Neural cell (in vitro differentiated cells): ENCODE measurements at places on chromosomes 6 and 20. TPM values are rescaled to one million over a fixed set of nuclear protein-coding genes. Genes with fewer than 3 reads are reported as not detected.

The NPEPL1 gene
- polyA plus RNA-seq: 63.4 and 81.9 TPM in 2 replicates

The CITED2 gene
- polyA plus RNA-seq: 38.1 and 41.9 TPM in 2 replicates

The PRL gene
- polyA plus RNA-seq: not detected in 2 replicates

The MBOAT1 gene
- not detected in 2 replicates for polyA plus RNA-seq

The TNFAIP3 gene
- polyA plus RNA-seq: 0.20 and 0.70 TPM in 2 replicates

The E2F3 gene
- polyA plus RNA-seq: 3.9 and 4.8 TPM in 2 replicates

The KCNG1 gene
- polyA plus RNA-seq: 1.7 and 2.1 TPM in 2 replicates

The LTA gene
- 0.56 TPM in 1 of 2 replicates, not detected in the other for polyA plus RNA-seq

The FRK gene
- not detected in 2 replicates for polyA plus RNA-seq

The SLC24A3 gene
- polyA plus RNA-seq: 6.5 and 7.4 TPM in 2 replicates

The ATP9A gene
- 56.1 and 63.1 TPM in 2 replicates for polyA plus RNA-seq

The MAP7 gene
- 3.6 and 5.1 TPM in 2 replicates for polyA plus RNA-seq

The OPN5 gene
- polyA plus RNA-seq: 0.10 and 0.44 TPM in 2 replicates

The KCNK16 gene
- polyA plus RNA-seq: not detected in 2 replicates

The BMP5 gene
- polyA plus RNA-seq: 0.12 and 0.14 TPM in 2 replicates

The TCF15 gene
- polyA plus RNA-seq: 0.24 TPM in 1 of 2 replicates, not detected in the other

The WFDC2 gene
- polyA plus RNA-seq: not detected in 2 replicates

The SALL4 gene
- 1.1 and 1.4 TPM in 2 replicates for polyA plus RNA-seq

The SYTL3 gene
- 2.1 and 3.8 TPM in 2 replicates for polyA plus RNA-seq

The REM1 gene
- not detected in 2 replicates for polyA plus RNA-seq

The BCKDHB gene
- polyA plus RNA-seq: 16.1 and 16.4 TPM in 2 replicates

The TNNC2 gene
- 3.8 TPM in 1 of 2 replicates, not detected in the other for polyA plus RNA-seq

The SIM1 gene
- polyA plus RNA-seq: not detected in 2 replicates

The CNBD2 gene
- polyA plus RNA-seq: 9.5 TPM in 2 replicates

The SLC12A5 gene
- polyA plus RNA-seq: 53.1 and 74.4 TPM in 2 replicates

The FITM2 gene
- polyA plus RNA-seq: 4.6 and 5.5 TPM in 2 replicates

The SLC26A8 gene
- not detected in 2 replicates for polyA plus RNA-seq

The ANGPT4 gene
- not detected in 2 replicates for polyA plus RNA-seq
